ENCODE measurements at places on chromosomes 1 and 21. TPM values are rescaled to one million over a fixed set of nuclear protein-coding genes. Genes with fewer than 3 reads are reported as not detected.

The EPHA10 gene
- total RNA-seq: not detected

The CACNA1E gene
- total RNA-seq: 4.7 TPM

The RPF1 gene
- 31.6 TPM for total RNA-seq

DNA sequence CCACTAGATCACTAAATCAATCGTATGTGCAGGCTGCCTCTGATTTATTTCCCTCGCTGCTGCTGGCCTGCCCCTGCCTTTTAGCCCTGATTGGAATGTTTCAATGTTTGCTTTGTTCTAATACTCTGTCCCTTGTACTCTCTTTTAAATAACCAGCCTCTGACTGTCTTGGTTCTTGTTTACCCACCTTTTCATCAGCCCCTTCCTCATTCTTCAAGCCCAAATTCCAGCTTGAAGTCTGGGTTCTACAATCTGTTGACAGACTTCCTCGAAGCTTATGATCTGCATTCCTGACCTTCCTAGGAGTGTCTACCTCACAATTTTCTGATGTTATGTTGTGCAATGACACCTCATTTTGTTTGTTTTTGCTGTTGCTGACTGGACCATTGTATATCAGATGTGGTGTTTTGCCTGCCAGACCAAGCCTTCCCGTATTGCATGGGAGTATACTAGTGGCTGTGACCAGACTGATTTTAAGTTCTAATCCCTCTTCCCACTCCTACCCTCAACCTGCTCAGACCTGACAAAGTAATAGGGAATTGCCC lies 46.6 kb upstream of the APOBEC4 start:
- no peak for DNase-seq

GRCh38 chr1:20321573-20321972 lies 30.9 kb downstream of the VWA5B1 start:
- DNase-seq: no peak

- DNase-seq: no peak
Observed at GRCh38 chr1:117698398-117699160, 92.7 kb downstream of the TENT5C start.

GRCh38 chr1:179197690-179198297 lies 31.7 kb downstream of the ABL2 start:
- DNase-seq: no peak

DNA sequence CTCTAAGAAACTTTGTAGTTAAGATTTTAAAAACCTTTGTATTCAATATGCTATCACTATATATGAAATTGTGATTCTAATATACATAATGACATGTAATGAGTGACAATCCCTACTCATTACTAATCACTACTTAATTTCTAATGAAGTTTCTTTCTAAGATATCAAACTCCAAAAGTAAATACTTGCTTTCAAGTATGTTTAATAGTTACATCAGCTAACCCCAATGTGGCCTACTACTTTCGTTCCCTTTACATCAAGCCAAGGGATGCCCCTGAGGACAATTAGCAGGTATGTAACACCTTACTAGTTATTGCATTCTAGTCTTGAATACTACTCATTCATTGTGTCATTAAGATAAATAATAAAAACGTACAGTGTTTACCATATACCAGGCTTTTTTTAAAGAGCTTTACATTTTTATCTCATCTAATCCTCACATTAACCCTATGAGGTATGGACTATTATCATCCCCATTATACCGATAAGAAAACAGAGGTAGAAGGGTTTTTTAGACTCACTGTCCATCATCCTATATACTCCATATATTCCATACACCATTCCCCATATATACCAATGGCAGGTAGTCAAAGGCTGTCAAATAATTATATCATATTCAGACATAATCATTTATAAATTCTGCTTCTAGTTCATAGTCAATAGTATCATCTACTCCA lies 4.2 kb downstream of the PPP1R15B start:
- no peak for DNase-seq

- no peak for DNase-seq
Observed at GRCh38 chr1:94919241-94920030, 7.5 kb downstream of the CNN3 start.

GRCh38 chr1:167880580-167881021 lies 33.3 kb downstream of the ADCY10 start:
- DNase-seq: no peak

DNA sequence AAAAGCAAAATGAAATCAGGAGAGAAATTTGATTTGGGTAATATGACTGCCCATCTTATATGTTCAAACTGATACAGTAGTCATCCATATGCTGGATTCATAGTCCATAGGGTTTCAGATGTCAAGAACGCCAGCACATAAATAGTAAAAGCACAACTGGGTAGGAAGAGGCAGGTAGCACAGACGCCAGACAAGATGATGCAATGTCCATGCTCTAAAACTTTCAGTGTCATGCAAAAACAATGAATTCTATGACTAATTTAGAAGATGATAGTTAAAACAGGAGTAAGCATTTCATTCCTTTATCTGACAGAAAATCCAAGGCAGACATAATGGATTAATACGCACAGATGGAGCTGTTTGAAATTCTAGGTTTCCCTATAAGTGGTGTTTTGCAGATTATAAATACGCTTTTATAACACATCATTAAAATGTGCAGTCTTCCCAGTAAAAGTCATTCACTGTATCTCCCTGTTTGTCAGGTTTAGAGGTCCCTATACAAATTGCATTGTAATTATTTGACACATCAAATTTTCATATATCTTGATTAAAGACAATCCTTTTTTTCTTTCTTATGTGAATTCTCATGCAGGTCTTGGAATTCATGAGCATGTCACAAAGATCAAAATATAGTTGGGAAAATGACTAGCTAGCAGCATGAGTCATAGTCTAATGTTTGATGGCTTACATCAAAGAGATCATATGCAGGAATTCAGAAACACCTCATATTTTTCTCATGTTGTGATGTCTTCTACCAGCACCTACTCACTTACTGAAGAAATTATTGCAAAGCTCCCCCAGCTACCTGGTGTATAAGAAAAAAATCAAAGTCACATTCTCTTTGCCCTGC lies 139.9 kb downstream of the DSCAM start:
- DNase-seq: no peak

DNA sequence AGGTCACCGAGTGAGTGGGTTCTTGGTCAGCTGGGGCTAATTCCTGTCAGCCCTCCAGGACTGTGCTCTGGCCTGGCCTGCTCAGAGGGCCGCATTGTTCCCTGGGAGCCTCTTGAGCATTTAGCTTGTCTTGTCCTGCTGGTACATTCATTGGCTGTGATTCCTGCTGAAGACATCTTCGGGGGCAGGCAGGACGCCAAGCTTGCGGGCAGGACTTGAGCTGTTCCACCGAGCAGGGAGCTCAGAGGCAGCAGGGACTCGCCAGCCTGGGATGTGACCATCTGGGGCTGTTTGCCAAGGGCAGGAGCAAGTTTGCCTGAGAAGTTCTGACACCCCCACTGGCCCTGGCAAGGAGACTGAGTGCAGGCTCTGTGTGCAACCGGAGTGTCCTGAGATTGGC lies 7.0 kb upstream of the SLC26A9 start:
- no peak for DNase-seq

Data from endodermal cell (in vitro differentiated cells).